Stimulated activated CD4-positive, alpha-beta T cell treated with anti-CD3 and anti-CD28 coated beads, Interleukin-2, amount 100 ng/mL, for 48 hours (primary cell): ENCODE measurements at places on chromosomes 16 and 17.

DNA sequence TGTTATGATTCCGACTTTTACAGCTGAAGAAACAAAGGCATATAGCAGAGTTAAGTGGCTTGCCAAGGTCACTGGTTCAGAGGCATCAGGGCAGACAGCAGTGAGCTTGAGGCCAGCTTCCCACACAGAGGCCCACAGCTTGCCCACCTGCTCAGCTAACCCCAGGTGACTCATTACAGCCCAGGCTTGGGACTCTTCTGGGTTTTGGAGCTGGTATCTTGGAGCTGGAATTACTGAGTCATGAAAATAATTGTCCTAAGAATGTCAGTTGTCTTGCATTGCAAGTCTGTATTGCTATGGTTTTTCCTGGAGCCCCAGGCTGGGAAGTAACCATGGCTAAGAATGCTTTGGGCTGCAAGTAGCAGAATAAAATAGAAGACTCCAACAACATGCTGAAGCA is 32.4 kb upstream of the IRX3 start:
- no peak for DNase-seq

- no peak for DNase-seq
Measured at GRCh38 chr17:9419932-9420453, 155.6 kb downstream of the STX8 start.

GRCh38 chr16:56995136-56995805 is 5.9 kb downstream of the NLRC5 start:
- DNase-seq = no peak

DNA sequence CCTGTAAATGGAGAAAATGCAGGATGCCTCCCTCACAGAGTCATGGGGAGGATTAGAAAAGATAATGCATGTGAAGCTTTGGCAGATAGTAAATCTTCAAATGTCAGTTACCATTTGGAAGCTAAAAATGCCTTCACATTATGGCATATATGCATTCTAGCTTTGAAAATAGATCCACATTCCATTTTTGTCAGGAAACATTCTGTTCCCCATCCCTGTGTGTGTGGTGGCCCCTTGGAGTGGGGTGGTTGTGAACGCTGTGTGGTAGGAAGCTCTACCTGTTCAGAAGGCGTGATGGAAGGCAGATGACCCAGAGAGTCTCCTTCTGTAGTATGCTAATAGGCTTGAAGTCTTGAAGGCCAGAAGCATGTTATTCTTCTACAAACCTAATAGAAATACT is 242.0 kb downstream of the HAPSTR1 start:
- no peak for DNase-seq

DNA sequence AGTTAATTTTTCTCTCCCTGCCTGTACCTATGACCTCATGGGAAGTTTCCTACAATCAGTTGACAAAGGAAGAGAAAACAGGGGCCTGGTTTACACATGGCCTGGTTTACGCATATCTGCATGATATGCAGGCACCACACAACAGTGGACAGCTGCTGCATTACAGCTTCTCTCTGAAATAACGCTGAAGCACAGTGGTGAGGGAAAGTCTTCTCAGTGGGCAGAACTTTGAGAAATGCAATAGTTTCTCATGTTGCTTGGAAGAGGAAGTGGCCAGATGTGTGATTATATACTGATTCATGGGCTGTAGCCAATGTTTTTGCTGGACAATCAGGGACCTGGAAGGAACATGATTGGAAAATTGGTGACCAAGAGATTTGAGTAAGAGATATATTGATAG is 324.1 kb upstream of the GOT2 start:
- no peak for DNase-seq

DNA sequence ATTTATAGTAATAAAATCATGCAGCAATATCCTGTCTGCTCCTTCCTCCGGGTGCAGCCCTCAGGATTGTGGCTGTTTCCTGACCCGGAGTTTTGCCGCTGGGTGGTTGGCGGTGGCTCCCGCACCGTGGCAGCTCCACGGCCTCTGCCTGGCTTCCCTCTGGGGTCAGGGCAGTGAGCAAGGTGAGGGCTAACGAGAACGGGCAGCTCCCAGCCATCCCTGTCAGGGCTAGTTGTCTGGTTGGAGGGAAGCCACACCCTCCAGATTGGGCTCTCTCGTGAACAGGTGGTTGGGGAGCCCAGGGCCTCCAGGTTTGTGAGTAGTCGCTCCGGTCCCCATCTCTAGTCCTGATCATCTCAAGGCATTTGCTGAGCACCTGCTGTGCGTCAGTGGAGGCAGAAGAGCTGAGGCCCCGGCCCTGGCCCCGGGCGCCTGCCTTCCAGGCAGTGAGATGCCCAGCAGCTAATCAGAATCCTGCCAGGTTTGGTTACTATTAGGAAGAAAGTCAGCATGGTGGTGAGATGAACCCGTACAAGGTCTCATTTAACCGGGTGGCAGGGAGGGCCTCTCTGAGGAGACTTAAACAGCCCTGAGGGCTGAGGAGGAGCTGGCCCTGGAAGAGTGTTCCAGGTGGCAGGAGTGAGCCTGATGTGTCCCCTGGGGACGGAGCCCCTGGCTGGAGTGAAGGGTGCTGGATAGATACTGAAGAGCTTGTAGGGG is 2.3 kb upstream of the NUDT16L1 start:
- DNase-seq = no peak

GRCh38 chr17:17004251-17004996 is 32.5 kb upstream of the TNFRSF13B start:
- DNase-seq = no peak

DNA sequence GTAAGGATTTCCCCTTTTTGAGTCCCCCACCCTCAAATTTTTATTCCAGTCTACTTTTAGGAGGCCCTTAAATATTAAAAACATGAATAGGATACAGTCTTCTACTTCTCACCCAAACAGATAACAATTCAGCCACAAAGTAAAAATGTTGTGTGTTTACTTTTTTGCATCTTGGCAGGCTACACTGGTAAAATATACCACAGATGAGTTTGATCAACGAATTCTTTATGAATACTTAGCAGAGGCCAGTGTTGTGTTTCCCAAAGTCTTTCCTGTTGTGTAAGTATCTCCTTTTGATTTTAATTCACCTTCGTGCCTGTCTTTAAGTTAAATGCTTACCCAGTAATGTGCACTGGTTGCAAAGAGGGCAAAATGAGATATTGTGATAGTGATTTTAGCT is 34.4 kb upstream of the RAB11FIP4 start:
- DNase-seq = no peak

DNA sequence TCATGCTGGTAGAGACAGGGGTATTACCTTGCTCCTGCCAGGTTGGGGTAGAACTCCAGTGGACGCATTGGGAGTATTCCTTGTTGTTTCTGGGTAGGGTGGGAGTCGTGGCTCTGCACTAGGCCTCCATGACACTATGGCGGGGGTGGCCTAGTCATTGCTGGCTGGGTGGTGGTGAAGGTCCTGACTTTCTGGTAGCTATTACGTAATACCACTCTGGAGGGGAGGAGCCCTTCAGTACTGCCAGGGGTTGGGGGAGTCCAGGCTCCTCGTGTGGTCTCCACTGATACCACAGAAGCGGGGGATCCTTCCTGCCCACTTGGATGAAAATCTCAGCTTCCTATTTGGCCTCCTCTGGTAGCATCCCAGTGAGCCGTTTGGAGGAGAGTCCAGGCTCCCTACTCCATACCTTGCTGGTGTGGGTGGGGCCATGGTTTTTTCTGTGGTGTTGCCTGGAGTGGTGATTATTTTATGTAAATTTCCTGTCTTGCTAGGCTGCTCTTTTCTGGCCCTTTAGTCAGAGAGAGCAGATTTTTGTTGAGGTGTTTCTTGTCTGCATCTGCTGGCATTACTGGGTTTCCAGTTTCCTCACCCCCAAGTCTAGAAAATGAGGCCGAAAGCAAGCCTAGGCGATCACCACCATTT is 65.8 kb upstream of the GNG13 start:
- DNase-seq = no peak
